Renal pelvis (tissue), 12 donors: ENCODE measurements at places on chromosomes 2 and 18.
A peak's percentile ranks its signal among the peaks of the same experiment; 100 is the strongest.

DNA sequence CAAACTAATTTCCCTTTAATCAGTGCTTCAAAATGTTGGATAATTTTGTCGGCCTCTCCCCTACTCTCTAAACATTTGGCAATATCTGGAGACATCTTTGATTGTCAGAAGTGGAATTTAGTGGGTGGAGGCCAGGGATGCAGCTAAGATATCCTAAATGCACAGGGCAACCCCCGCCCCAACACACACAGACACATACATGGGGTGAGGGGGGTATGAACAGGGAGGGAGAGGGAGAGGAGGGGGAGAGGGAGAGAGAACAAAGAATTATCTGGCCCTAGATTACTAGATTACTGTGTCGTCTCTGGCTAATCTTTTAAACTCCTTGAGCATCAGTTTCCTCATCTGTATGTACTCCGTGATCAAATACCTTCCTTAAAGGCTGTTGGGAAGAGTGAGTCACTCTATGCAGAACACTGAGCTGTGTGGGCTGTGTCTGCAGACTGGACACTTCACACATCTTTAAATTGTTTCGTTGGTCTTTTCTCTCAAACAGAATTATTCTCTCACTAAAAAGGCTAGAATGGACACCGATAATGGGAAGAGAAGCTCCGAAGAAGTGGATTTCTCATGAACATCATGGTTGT lies 2.9 kb downstream of the RNF149 start:
- DNase-seq, result no peak

- no peak for DNase-seq
Observed at GRCh38 chr18:51192026-51192425, 5.5 kb downstream of the MEX3C start.

DNA sequence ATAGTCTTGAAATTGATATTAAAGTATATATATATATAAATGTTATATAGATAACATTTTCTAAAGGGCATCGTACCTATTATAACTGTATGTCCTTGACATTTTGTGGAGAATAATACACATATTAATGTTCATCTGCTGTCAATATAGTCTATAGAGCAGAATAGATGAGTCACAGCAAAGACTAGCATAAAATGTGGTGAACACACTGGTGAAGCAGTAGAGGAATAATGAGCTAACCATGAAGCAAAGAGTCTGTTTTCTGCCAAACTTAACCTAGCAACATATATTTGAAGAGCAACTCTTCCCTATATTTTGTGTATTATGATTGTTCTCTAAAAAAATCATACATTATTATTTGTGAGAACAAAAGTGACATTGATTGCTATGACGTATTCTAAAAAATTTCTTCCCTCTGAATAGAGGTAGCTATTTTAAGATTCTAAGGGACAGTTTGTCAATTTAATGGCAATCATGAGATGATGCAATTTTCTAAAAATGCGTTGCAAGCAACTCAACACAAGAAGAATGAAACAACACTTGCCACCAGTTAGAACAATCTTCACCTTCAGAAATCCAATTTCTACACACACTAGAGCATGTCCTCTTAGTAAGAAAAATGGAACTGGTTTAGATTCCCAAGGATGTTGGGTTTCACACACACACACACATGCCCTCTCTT lies 22.0 kb downstream of the DOCK10 start:
- no peak for DNase-seq

GRCh38 chr2:225037415-225038230 lies 4.6 kb downstream of the DOCK10 start:
- no peak for DNase-seq

- DNase-seq, result no peak
Observed at GRCh38 chr2:150047620-150048222, 439.7 kb downstream of the RND3 start.

DNA sequence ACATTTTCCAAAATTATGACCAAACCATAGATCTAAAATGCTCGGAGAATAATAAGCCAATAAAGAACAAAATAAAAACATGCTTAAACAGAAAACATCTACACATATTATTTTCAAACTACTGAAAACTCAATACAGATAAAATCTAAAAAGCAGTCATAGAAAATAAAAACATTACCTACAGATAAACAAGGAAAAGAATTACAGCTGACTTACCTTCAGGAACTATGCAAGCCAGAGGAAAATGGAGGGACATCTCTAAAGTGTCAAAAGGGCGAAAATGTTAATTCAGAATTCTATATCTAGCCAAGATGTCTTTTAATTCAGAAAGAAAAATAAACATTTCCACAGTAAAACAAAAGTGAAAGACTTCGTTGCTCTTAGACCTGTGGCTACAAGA lies 112.9 kb upstream of the GYPC start:
- no peak for DNase-seq

DNA sequence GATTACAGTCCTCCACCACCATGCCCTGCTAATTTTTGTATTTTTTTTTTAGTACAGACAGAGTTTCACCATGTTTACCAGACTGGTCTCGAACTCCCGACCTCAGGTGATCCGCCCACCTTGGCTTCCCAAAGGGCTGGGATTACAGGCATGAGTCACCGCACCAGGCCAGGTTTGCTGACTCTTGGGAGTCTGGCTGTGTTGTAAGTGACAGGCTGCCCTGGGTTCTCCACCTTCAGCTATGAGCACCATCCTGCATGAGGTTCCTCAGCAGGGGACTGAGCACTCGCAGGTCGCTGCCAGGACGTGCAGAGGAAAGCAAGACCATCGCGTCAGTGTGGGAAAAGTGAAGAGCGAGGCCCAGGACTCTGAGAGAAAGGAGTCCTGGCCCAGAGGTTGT lies 112.6 kb upstream of the NDUFV2 start:
- no peak for DNase-seq

GRCh38 chr2:17646838-17647701 lies 106.5 kb downstream of the SMC6 start:
- no peak for DNase-seq

- DNase-seq, result no peak
Observed at GRCh38 chr2:189594305-189594704, 13.7 kb upstream of the SLC40A1 start.

- DNase-seq, result no peak
Observed at GRCh38 chr2:172196768-172197431, 94.2 kb upstream of the DLX2 start.

- no peak for DNase-seq
Observed at GRCh38 chr18:69968039-69968438, 20.4 kb upstream of the CD226 start.

GRCh38 chr2:60958361-60958760 lies 59.2 kb upstream of the PEX13 start:
- no peak for DNase-seq

GRCh38 chr18:52617931-52618330 lies 277.9 kb downstream of the DCC start:
- no peak for DNase-seq

GRCh38 chr2:27776097-27776496 lies 4.6 kb downstream of the MRPL33 start:
- DNase-seq, result no peak

DNA sequence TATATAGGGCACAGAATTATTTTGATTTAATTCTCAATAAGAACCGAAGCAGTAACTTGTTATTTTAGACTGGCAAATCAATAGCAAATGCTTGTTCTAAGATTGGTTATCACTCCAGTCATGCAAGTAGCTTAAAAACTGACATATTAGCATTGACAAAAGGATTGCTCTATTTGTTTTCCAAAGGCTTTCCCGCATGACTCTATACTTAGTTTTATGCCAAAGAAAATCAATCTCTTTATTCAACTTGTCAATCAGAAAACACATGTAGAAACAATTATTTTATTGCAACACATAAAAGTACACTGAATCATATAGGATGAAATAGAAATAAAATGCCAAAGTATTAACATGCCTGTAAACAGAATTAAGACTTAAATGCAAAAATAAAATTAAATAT lies 108.4 kb downstream of the AFF3 start:
- no peak for DNase-seq

DNA sequence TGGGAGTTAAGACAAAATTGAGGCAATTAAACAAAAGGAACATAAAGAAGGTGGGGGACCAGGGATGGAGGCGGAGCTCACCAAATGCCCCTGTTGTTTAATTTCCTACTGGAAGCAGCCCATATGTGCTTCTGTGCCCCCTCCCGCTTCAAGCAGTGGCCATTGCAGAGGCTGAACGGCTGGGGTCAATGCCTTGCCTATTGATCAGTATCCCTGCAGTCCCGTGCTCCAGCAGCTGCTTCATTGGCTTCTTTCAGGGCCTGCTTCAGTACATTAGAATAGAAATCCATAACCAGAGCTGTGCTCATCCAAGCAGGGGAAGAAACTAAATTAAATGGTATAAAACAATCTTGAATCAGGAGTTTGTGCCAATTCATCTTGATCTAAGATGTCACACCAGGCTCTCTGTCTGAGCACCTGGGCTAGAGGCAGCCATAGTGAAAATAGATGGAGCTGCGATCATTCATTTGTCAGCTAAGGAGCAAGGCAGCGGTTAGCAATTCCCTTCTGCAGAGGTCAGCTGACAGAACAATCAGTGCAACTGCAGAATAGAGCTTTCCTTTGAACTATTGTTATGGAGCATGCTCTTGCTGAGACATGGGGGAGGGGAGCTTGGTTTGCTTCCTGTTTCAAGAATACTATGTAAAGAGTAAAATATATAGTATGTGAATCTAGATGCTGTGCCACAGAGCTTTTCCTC lies 222.4 kb downstream of the WDR7 start:
- DNase-seq, result peak; percentile 27

DNA sequence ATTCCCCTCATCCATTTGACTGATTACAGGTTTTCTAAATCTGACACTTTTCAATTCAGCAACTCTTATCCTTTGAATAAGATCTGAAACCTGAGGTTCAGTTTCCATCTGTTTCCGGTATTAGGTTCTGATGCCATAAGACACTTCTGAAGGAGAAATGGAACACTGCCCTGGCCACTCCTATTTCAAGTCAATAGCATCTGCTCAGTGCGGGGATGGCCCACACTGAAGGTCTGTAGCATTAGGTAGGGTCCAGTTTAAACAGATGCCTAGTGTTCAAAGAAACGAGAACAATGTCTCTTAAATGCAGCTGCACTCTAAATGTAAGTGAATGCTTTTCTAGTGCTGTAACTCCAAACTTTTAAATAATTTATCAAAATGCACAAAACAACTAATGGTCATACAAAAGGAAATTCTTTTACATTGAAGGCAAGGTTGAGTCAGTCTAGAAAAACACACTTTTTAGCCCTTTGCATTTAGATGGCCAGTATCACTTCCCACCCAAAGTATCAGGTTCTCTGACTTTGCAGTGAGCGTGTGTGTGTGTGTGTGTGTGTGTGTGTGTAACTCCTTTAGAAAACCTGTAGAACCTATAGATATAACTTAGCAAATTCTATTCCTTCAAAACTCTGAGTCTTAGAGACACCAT lies 78.2 kb downstream of the STK39 start:
- no peak for DNase-seq

GRCh38 chr18:4605212-4605611 lies 150.1 kb upstream of the DLGAP1 start:
- peak; percentile 65 for DNase-seq

DNA sequence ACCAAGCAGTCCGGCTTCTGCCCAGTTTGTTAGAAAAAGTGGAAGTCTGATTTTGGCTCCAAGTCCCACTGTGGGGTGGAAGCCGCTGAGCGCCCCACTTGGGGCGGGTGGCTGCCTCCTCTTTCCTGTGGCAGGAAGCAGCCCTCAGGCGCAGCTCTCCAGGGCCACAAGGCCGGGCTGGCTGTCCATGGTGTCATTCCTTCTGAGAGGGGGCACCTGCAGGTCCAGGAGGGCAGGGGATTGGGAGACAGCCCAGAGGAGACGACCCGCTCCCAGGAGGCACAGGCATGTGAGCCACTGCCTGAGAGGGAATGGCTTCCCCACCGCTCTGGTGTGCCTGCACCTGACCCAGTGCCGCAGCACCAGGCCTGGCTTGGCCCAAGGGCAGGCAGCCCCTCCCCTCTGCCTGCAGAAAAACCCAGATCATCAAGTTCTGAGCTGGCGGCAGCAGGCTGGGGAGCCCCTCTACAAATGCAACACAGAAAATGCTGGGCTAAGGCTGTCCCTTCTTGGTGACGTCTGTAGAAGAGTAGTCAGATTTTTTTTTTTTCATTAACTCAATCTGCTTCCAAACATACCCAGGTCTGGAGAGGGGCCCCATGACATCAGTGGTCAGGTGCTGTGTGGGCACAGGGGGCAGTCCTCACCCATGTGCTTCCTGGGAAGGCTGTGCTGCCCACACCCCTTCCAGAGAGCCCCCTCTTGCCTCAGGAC lies 38.4 kb downstream of the HS6ST1 start:
- no peak for DNase-seq

DNA sequence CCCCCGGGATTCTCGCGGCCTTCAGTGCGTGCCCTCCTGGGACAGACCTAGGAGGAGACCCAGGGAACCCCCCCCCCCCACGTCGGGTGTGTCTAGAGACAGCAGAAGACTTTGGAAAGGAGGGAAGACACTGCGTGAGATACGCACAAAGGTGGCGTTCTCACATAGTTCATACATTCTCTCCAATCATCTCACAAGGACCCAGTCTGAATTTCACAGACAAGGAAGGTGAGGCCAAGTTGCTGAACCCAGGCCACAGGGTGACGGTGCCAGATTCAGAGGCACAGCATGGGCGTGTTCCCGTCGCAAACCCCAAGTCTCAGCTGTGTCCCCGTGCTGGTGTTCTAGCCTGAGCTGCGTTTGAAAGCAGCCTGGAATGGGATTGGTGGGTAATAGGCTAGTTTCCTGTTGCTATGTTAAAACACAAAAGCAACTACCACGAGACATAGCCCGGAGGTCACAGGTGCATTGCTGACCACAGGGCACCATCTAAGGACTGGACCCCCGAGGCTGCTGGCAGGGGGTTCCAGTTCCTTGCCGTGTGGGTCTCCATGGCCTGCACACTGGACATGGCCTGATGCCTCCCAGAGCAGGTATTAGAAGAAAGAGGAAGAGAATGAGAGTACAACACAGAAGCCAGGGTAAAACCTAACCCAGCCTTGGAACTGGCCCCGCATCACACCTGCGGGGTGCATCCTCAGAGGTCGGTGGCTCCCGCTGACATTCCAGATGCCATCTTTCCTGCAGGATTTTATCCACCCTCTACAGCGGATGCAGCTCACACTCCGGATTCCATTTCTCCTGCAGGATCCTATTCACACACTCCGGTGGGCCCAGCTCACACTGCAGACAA lies 1.1 kb upstream of the PXDN start:
- no peak for DNase-seq

DNA sequence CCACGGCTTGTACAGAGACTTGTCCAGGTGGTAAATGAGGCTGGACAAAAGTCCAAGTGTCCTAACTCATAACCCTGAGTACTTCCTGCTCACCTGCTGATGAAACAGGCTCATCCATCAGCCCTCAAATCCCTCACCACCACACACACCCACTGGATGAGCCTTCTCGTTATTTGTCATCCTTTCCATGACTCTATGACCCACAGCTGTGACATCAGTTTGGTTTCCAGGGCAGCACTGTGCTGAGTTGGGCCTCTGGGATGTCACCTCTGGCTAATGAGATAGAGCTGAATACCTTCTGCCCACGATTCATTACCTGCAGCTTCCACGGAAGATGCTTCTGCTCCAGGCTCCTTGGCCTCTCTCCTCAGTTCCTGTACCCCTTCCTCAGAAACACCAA lies 39.4 kb downstream of the SLC14A2 start:
- DNase-seq, result no peak

DNA sequence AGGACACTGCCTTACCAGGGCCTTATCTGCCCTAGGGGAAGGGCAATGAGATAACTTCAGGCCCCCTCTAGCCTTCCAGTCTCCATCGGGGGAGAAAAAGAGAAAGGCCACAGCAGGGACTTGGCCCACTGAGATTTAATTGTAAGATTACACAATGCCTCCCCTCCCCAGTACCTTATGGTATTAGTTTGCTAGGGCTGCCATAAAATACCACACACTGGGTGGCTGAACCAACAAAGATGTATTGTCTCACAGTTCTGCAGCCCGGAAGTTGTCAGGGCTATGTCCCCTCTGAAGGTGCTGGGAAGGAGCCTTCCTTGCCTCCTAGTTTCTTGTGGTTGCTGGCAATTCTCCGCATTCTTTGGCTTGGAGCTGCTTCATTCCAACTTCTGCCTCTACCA lies 34.8 kb upstream of the SPATA3 start:
- DNase-seq, result no peak
